ENCODE measurements at places on chromosomes 4 and X.
A peak's percentile ranks its signal among the peaks of the same experiment; 100 is the strongest.

- DNase-seq, result no peak
Measured at GRCh38 chrX:13685126-13685763, 3.7 kb upstream of the RAB9A start.

DNA sequence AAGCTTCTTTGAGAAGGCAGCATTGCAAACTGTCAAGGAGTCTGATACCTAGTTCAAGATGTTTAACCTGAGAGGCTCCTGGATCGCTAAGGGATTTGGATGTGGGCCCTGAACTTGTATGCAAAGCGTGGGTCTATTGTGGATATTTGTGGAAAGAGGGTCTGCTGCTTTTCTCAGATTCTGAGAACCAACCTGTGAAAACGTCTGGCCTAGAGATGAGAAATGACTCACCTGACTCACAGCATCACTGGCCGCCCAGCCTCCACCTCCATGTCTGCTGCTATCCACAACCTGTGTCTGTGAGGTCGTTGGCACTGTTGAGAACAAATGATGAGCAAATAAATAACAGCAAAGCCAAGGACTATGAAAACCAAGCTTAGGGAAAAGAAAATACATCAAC lies 33.3 kb upstream of the PROM1 start:
- no peak for DNase-seq

DNA sequence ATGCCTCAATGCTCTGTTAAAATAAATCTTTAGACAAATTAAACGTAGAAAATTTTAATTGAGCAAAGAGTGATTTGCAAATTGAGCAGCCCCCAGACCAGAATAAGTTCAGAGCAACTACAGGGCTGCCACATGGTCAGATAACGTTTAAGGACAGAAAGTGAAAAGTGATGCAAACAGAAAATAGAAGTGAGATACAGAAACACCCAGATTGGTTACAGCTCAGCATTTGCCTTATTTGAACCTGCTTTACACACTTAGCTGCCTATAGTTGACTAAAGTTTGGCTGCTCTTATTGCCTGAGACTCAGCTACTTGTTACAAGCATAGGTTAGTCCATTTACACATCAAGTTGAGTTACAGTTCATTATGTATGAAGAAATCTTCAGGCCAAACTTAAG lies 1800.8 kb upstream of the PCDH10 start:
- DNase-seq, result no peak

DNA sequence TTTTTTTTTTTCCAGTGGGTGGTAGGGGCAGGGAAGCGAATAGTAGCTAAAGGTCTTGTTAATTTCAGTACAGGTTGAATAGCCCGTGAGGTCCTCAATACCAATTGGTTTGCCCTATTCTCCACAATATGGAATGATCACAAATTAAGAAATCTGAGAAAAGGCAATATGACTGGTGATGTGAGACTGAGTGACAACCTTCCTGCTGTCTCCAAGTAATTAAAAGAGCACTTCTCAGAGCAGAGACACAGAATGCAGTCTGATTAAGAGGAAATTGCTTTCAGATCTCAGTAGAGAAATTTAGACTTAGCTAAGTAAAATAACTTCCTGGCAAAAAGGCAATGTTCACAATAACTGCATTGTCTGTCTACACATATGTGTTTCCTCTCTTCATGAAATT lies 23.0 kb downstream of the GPR174 start:
- DNase-seq, result no peak

DNA sequence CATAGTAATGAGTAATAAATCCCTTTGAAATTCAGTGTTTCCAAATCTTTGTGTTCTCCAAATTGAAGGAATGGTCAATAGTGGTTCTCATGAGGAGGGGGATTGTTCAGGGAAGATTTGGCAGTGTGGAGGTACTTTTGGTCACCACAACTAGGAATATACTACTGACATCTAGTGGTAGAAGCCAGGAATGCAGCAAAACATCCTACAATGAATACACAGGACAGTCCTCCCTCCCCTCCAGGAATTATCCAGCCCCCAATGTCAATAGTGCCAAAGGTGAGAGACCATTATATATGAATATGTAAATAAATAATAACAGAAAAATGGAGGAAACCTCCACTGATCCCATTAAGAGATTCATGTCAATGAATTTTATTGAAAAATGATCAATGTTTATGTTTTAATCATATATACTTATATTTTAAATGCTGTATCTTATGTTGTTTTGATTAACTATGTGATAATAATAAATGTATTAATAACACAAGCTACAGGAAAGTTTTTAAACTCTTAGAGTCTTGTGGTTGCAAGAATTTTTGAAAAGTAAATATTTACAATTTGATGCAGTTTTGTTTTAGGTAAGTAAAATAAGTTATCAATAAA lies 14.4 kb upstream of the FAM9A start:
- DNase-seq, result peak; percentile 37
